LNCaP clone FGC (cell line): ENCODE measurements at places on chromosomes 5 and 9.

DNA sequence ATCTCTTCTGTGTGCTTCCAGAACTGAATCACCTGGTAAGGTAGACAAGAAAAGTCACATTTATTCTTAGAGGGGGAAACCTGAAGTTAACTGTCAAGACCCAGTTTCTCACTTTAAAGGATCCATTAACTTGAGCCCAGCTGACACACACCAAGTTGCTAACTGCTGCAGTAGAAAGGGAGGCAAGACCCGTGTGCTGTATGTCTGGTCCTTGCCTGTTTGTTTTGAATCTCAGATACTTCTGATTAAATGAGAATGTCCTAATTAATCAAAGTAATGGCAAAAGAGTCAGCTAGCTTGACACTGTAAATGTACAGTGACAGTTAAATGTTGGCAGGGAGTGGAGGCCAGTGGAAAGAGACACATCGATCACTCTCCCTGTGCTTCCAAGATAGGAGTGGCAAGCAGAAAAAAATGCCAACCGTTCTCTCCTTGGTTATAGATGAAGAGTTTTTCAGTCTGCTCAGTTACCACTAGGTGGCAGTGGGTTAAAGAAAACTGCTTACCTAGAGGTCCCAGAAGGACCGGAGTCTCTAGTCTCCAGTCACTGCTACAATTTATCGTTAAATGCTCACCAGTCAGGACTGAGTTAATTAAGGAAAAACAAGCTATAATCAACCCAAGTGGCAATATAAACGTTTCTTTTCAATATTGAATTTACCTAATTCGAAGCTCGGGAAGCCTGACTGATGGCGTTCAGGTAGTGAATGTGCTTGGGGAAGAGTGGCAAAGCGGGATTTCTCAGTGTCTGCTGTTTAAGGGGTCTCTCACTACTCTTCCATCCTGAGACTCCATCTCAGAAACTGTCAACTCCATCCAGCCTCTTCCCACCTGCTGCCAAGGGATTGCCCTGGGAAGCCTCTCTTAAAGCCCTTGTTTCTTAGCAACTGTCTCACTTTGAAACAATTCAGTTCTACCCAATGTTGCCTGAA lies 18.4 kb downstream of the LSM11 start:
- DNase-seq: no peak

GRCh38 chr5:63596254-63596653 lies 366.0 kb downstream of the HTR1A start:
- DNase-seq: no peak

DNA sequence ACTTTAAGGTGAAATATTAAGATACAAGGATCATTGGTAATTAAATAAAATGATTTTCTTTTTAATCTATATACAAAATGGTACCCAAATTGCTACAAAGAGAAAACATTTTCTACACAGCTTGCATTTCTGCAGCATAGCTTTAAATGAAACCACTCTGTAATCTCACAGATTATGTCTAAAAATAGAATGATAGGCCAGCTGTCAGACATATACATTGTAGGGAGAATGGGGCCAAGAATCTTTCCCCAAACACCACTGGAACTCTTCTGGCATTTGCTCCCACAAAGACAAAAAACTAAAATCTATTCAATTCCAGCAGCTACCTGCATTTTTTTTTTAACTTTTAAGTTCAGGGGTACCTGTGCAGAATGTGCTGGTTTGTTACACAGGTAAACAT lies 124.1 kb upstream of the NR5A1 start:
- no peak for DNase-seq

GRCh38 chr9:92385001-92385400 lies 19.4 kb downstream of the OGN start:
- DNase-seq: no peak

GRCh38 chr5:132388244-132389050 lies 18.9 kb downstream of the SLC22A5 start:
- DNase-seq: peak; percentile 58

- no peak for DNase-seq
Measured at GRCh38 chr5:127143722-127144121, 70.4 kb upstream of the C5orf63 start.

DNA sequence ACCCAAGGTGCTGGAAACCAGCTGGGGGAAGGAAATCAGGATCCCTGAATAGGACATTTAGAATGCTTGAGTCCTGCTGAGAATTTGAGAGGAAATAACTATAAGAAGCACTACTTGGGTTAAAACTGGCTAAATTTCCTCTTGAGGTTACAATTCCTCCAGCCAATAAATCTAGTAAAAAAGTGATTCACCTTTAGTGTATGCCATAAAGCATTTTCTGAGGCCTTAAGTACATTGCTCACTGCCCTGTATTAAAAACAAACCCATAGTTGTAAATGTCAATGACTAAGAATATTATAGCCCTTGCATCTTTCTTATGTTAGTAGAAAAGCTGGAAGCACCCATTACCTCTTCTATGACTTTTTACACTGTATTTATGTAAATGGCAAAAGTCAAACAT lies 634.7 kb upstream of the ARRDC3 start:
- no peak for DNase-seq

- DNase-seq: no peak
Measured at GRCh38 chr9:23825700-23826099, 340 bp downstream of the ELAVL2 start.

GRCh38 chr9:113416149-113416721 lies 5.7 kb downstream of the C9orf43 start:
- DNase-seq: no peak

DNA sequence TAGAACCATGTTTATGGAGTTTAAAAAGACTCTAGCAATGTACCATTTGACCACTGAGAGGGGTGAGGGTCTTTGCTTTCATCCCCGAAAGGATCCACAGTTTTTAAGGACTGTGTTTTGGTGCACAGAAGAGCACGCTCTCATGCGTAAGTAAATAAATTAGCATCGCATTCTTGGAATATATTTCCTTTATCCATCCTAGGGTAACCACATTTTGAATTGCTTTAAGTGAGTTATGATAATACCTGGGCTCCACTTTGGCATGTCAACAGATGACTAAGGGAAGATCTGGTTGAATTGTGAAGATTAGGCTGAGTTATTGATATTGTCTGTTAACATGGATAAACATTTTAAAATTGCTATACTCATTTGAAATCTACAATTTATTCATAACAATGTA lies 89.4 kb upstream of the EDIL3 start:
- no peak for DNase-seq
